ENCODE measurements at places on chromosomes 3 and 15.

- no peak for DNase-seq
These were observed 70.6 kb downstream of the ATP13A4 start for GRCh38 chr3:193483988-193484539.

DNA sequence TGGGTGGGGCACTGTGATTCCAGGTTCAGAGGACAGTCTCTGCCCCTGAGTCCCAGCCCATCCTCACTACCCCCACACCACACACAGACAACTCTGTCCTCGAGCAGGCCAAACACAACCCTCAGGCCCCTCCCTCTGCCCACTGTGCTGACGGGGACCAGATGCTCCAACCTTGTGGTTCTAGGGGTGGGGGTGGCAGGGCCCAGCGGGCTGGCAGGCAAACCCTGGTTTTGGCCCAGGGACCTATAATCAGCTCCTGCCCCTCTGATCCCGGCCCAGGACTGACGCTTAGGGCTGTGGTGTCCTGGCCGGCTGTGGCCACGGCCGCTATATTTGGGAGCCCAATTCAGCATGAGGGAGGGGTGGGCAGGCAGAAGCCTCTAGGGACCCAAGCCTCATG lies 5.0 kb upstream of the MYL3 start:
- no peak for DNase-seq

DNA sequence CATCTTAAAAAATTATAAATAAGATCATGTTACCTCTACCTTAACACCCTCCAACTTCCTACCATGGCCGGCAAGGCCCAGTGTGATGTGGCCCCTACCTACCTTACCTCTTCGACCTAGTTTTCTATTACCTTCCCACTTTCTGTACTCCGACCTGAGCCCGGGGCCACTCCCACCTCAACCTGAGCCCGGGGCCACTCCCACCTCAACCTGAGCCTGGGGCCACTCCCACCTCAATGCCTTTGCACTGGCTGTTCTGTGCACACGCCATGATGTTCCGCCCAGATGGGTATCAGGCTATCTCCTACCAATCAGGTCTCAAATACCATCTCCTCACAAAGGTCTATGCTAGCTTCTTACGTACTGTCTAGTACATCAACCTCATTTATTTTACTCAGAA lies 66.8 kb upstream of the XXYLT1 start:
- DNase-seq = no peak

- no peak for DNase-seq
These were observed 138.0 kb upstream of the BHLHE40 start for GRCh38 chr3:4841225-4841624.

DNA sequence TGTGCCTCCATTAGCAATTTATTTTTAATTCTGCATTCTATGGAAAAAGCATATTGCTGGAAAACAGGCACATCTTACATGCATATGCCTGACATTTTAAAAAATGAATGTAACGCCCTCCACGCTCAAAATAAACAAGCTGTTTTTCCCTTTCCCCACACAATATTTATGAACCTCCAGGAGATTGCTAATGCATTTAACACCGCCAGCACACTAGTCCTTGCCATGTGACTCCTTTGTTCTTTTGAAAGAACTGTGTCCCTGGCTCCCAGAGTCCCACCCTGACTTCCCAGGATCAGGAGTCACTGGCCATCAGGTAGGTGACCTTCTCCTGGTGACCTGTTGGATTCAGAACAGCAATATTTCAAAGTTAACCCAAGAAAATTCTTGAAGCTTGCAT lies 571.2 kb upstream of the CFAP20DC start:
- no peak for DNase-seq

- no peak for DNase-seq
These were observed 16.0 kb upstream of the GPR171 start for GRCh38 chr3:151219056-151219455.

- DNase-seq = no peak
These were observed 191.3 kb downstream of the PDE8A start for GRCh38 chr15:85172846-85173490.

GRCh38 chr3:78368636-78369345 lies 1328.9 kb downstream of the ROBO2 start:
- no peak for DNase-seq

GRCh38 chr3:82783194-82783593 lies 1021.7 kb upstream of the GBE1 start:
- DNase-seq = no peak

DNA sequence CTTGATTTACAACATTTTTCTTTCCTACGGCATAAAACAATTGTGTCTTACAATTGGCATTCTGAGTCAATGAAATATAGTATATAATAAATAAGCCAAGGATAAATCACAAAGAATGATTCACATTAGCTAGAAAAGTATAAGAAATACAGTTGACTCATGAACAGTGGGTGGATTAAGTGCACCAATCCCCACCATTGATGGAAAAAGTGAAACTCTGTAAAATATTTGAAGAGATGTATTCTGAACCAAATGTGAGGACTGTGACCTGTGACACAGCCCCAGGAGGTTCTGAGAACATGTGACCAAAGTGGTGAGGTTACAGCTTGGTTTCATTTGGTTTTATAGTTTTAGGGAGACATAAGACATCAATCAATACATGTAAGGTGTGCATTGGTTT lies 227.5 kb downstream of the ALCAM start:
- no peak for DNase-seq

DNA sequence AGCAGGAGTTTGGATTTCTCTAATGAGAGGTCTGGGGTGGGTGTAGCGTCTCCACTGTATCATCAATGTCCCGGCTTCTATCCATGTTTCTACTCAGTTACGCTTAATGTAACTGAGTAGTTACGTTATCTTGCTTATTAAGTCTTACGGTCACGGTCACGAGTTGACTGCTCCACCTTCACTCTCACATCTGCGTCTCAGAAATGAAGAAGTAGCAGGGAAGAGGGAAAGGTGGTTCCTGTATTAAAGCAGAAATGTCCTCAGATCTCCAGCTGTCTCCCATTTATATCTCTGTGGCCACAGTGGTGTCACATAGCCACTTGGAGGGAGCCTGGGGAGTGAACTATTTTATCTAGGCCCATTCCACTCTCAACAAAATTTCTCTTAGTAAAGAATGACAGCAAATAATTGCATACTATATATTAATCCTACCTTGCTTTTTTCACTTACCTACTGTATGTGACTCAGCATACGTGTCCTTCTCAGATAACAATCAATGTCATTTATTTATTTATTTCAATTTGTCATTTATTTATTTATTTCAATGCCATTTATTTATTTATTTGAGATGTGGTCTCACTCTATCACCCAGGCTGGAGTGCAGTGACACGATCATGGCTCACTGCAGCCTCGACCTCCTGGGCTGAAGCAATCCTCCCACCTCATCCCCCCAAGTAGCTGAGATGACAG lies 39.7 kb upstream of the RNU6-1 start:
- no peak for DNase-seq

- no peak for DNase-seq
These were observed 22.9 kb upstream of the TRA2B start for GRCh38 chr3:185960522-185961288.

DNA sequence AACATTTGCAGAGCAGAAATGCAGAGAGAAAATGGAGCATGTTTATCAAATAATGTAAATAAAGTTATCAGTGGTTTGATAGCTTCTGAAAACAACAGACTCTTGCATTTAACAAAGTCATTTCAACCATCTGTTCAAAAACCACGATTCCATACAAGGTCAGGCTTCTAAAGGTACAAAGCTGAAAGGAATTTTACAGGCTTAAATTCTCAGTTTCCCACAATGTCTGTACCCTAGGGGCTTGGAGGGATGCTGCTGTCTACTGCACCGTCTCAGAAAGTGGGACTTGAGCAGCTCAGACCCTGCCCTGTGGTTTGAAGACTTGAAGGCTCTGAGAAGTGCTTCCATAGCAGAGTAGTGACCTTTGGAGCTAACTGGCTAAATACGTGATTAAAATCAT lies 30.4 kb upstream of the TM4SF1 start:
- DNase-seq = no peak

GRCh38 chr3:133970916-133971315 lies 58.8 kb downstream of the SLCO2A1 start:
- no peak for DNase-seq

All from activated CD8-positive, alpha-beta memory T cell treated with anti-CD3 and anti-CD28 coated beads for 48 hours (primary cell).